ENCODE measurements at places on chromosomes 4 and X. TPM values are rescaled to one million over a fixed set of nuclear protein-coding genes. Genes with fewer than 3 reads are reported as not detected.
A peak's percentile ranks its signal among the peaks of the same experiment; 100 is the strongest.

GRCh38 chr4:110518889-110519490 lies 43.0 kb downstream of the ENPEP start:
- no peak overlapping the region for H3K27ac ChIP-seq
- DNase-seq, result peak; percentile 41

The ART3 gene
- 1.0 TPM for total RNA-seq

The CDX4 gene
- total RNA-seq, result not detected

GRCh38 chr4:94419956-94420355 lies 31.8 kb upstream of the PDLIM5 start:
- H3K36me3 ChIP-seq, result no peaks in the 10 kb centered on the region
- peak overlapping the region; percentile 44 for H3K27ac ChIP-seq
- no peaks in the 10 kb centered on the region for H3K27me3 ChIP-seq
- H3K4me3 ChIP-seq, result no peak overlapping the region
- peaks cover 17% of the 10 kb centered on the region for H3K4me1 ChIP-seq
- peak; percentile 67 for DNase-seq

GRCh38 chr4:94307231-94307871 lies 35.3 kb downstream of the HPGDS start:
- no peak overlapping the region for H3K4me3 ChIP-seq
- no peaks in the 10 kb centered on the region for H3K36me3 ChIP-seq
- H3K27ac ChIP-seq, result no peak overlapping the region
- no peak for DNase-seq
- peaks cover 6% of the 10 kb centered on the region for H3K4me1 ChIP-seq

The PF4V1 gene
- not detected for total RNA-seq

The TCP11X2 gene
- 0.72 TPM for total RNA-seq

The VGLL1 gene
- 4.1 TPM for total RNA-seq

The PTCHD1 gene
- 7.7 TPM for total RNA-seq

GRCh38 chr4:165461159-165461821 lies 82.5 kb downstream of the CPE start:
- no peak overlapping the region for H3K4me3 ChIP-seq
- H3K36me3 ChIP-seq, result no peaks in the 10 kb centered on the region

The PAGE2B gene
- not detected for total RNA-seq

- H3K4me3 ChIP-seq, result no peak overlapping the region
- no peak for DNase-seq
- H3K27me3 ChIP-seq, result no peaks in the 10 kb centered on the region
- no peak overlapping the region for H3K27ac ChIP-seq
- H3K4me1 ChIP-seq, result no peaks in the 10 kb centered on the region
Observed at GRCh38 chrX:35351795-35352483, 409.3 kb downstream of the FAM47B start.
